ENCODE measurements at places on chromosomes 4 and X. TPM values are rescaled to one million over a fixed set of nuclear protein-coding genes. Genes with fewer than 3 reads are reported as not detected.

The APBB2 gene
- total RNA-seq = 100 TPM

DNA sequence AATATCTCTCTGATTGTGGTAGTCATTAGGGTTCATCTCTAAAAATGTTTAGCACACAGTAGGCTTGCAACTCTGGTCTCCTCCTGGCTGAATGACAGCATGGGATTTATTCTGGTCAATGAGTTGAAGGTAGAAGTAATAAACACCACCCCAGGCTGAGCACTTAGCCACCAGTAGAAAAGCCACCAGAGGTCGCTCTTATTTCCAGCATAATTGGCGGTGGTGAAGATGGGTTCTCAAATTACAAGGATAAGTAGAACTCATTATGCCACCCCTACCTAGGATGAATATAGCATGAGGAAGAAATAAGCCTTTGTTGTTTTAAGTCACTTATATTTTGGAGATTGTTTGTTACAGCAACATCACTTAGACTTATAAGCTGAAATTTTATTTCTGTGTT lies 302.7 kb downstream of the GPM6A start:
- no peaks in the 10 kb centered on the region for H3K36me3 ChIP-seq
- no peak for DNase-seq
- H3K27me3 ChIP-seq = no peaks in the 10 kb centered on the region

GRCh38 chrX:41105005-41105404 lies 19.8 kb downstream of the USP9X start:
- no peaks in the 10 kb centered on the region for H3K27me3 ChIP-seq
- no peak for DNase-seq
- no peaks in the 10 kb centered on the region for H3K36me3 ChIP-seq
- no peak overlapping the region for H3K4me3 ChIP-seq

The SPACA5 gene
- not detected for total RNA-seq

GRCh38 chr4:137067735-137068134 lies 464.6 kb downstream of the PCDH18 start:
- no peaks in the 10 kb centered on the region for H3K36me3 ChIP-seq
- DNase-seq = no peak
- no peaks in the 10 kb centered on the region for H3K4me1 ChIP-seq
- H3K27ac ChIP-seq = no peak overlapping the region
- H3K27me3 ChIP-seq = no peaks in the 10 kb centered on the region
- H3K4me3 ChIP-seq = no peak overlapping the region

DNA sequence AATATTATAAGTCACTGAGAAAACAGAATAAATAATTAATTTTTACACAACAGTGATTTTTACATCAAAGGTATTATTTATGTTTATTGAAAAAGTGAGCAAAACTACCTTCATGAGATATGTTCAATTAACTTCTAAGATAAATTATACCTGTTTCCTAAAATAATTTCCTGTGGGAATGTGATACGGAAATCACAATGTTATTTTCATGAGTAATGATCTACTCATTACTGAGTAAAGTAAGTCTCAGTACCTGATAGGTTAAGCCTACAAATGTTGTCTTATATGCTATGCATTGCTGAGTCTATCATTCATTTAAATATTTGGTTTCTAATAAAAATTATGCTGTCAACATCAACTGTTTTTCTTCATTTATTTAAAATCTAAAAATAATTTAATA lies 324.0 kb downstream of the STPG2 start:
- H3K4me1 ChIP-seq = no peaks in the 10 kb centered on the region
- H3K4me3 ChIP-seq = no peak overlapping the region
- H3K27me3 ChIP-seq = no peaks in the 10 kb centered on the region
- H3K36me3 ChIP-seq = no peaks in the 10 kb centered on the region
- H3K27ac ChIP-seq = no peak overlapping the region
- no peak for DNase-seq

- H3K4me1 ChIP-seq = no peaks in the 10 kb centered on the region
- H3K27ac ChIP-seq = no peak overlapping the region
- H3K36me3 ChIP-seq = no peaks in the 10 kb centered on the region
- DNase-seq = no peak
- no peak overlapping the region for H3K4me3 ChIP-seq
These were observed 6.0 kb downstream of the FGF16 start for GRCh38 chrX:77453190-77453589.

The ACTRT1 gene
- not detected for total RNA-seq

DNA sequence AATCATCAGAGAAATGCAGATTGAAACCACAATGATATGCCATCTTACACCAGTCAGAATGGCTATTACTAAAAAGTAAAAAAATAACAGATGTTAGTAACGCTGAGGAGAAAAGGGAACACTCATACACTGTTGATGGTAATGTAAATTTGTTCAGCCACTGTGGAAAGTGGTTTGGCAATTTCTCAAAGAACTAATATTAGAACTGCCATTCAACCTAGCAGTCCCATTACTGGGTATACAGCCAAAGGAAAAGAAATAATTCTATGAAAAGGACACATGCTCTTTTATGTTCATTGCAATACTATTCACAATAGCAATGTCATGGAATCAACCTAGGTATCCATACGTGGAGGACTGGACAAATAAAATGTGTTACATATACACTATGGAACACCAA lies 566.3 kb downstream of the STPG2 start:
- H3K4me1 ChIP-seq = no peaks in the 10 kb centered on the region
- DNase-seq = no peak
- H3K27ac ChIP-seq = no peak overlapping the region
- H3K27me3 ChIP-seq = no peaks in the 10 kb centered on the region
- H3K4me3 ChIP-seq = no peak overlapping the region

- no peak overlapping the region for H3K27ac ChIP-seq
- peaks cover 3% of the 10 kb centered on the region for H3K4me1 ChIP-seq
- DNase-seq = no peak
These were observed 68.2 kb downstream of the ARHGAP10 start for GRCh38 chr4:147799986-147800555.

DNA sequence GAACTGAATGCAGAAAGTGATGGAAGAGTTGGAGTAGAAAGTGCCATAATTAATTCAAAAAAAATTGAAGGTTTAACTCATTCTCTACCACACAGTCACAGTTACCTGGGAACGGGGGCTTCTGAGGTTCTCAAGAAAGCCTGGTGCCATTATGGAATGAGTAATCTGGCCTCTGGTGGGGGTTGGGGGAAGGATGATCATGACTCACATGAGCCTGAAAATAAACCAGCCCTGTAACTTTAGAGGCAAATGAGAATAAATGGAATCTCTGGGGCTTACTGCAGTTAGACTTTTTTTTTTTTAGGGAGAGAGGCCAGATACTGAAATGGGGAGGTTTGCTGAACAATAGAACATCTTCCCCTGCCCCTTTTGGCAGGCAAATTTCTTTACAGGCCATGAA lies 55.3 kb downstream of the SOD3 start:
- no peak for DNase-seq
- H3K36me3 ChIP-seq = no peaks in the 10 kb centered on the region
- H3K27ac ChIP-seq = no peak overlapping the region
- H3K27me3 ChIP-seq = no peaks in the 10 kb centered on the region
- no peaks in the 10 kb centered on the region for H3K4me1 ChIP-seq

GRCh38 chr4:126916626-126917140 lies 716.1 kb upstream of the INTU start:
- no peaks in the 10 kb centered on the region for H3K36me3 ChIP-seq
- H3K27ac ChIP-seq = no peak overlapping the region
- H3K4me1 ChIP-seq = no peaks in the 10 kb centered on the region
- DNase-seq = no peak

DNA sequence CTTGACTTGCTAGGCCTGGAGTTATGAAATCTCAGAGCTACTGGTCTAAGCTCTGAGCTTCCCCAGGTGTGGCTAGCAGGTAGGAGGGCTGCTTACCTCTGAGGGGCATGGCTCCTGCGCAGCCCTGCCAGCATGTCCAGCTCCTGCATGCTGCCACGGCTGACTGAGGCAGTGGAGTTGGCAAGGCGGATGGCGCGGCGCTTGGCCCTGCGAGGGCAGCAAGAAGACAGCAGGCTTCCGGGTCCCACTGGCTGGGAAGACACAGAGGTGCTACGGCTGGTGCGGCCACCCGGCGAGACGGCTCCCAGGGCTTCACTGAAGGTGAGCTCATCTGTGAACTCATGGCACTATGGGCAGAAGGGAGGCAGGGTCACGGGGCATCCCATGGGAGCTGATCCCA lies 5.7 kb downstream of the KCND1 start:
- H3K4me1 ChIP-seq = no peaks in the 10 kb centered on the region
- no peak overlapping the region for H3K4me3 ChIP-seq
- no peaks in the 10 kb centered on the region for H3K36me3 ChIP-seq
- no peaks in the 10 kb centered on the region for H3K27me3 ChIP-seq
- H3K27ac ChIP-seq = no peak overlapping the region
- DNase-seq = no peak

GRCh38 chr4:650951-651883 lies 22.9 kb downstream of the ATP5ME start:
- no peaks in the 10 kb centered on the region for H3K36me3 ChIP-seq
- peaks cover 14% of the 10 kb centered on the region for H3K27me3 ChIP-seq
- no peaks in the 10 kb centered on the region for H3K4me1 ChIP-seq

DNA sequence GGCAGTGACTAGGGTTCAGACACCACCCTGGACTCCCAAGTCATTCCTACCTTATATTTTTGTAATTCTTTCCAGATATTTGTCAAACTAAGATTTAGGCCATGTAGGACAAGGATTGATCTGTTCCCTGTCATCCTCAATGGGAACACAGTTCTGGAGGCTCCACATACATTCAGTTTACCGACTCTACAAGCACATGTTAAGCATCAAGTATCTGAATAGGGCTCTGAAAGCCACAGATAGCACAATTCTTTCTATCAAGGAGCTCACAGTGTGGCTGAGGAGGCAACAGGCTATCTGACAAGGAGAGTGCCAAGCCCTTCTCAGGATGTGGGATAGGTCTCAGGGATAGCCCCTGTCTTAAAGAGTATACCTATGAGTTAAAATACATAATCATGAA lies 37.0 kb upstream of the CXCL8 start:
- H3K4me3 ChIP-seq = no peak overlapping the region
- H3K27me3 ChIP-seq = no peaks in the 10 kb centered on the region
- peaks cover 23% of the 10 kb centered on the region for H3K4me1 ChIP-seq
- DNase-seq = no peak
- H3K36me3 ChIP-seq = no peaks in the 10 kb centered on the region

DNA sequence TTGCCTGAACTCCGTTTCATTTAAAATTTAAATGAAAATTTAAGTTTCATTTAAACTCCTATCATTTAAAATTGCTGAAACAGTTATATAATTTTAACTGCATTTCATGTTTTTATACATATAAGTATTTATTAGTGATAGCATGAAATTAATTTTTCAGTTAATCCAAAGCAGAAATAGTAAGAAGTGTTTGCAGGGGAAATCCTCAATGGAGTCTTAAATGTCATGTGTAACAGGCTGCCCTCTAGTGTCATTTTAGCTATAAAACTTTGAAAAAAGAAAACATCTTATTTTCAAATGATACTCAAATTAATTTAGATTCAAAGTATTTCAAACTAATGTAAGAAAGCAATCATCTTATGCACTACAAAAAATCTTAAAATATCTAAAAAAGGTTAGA lies 27.2 kb downstream of the TAPT1 start:
- no peak overlapping the region for H3K27ac ChIP-seq
- H3K4me3 ChIP-seq = no peak overlapping the region
- H3K27me3 ChIP-seq = no peaks in the 10 kb centered on the region
- peaks cover 39% of the 10 kb centered on the region for H3K4me1 ChIP-seq
- no peaks in the 10 kb centered on the region for H3K36me3 ChIP-seq

DNA sequence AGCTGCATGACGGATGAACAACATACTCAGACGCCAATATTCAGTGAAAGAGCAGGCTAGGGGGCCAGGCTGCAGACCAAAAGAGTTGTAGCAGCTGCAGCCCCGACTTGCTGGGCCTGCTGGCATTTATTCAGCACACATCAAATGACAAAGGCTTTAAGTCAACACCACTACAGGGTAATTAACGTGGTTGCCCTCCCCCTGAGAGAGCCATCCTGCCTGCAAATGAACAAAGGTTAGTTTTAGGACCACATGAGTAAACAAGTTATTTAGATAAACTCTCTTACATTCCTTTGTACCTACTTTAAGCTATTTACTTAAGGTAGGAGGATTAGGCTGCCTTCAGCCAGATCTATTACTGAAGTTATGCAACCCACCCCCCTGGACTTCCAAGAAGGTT lies 1329.1 kb downstream of the PCDH18 start:
- no peak overlapping the region for H3K4me3 ChIP-seq
- H3K27ac ChIP-seq = no peak overlapping the region
- no peaks in the 10 kb centered on the region for H3K27me3 ChIP-seq
- no peaks in the 10 kb centered on the region for H3K36me3 ChIP-seq
- DNase-seq = no peak

- H3K36me3 ChIP-seq = no peaks in the 10 kb centered on the region
- no peaks in the 10 kb centered on the region for H3K27me3 ChIP-seq
- H3K4me3 ChIP-seq = no peak overlapping the region
- DNase-seq = no peak
These were observed 76.4 kb downstream of the CXXC4 start for GRCh38 chr4:104418286-104418685.

The CXorf38 gene
- 29.6 TPM for total RNA-seq

GRCh38 chr4:122921971-122922876 lies at the start of gene NUDT6:
NUDT6 (minus strand) TSS chr4:122922597; CDS start chr4:122922572, 25 bp downstream.
- H3K36me3 ChIP-seq = no peaks in the 10 kb centered on the region
- H3K4me1 ChIP-seq = peaks cover 10% of the 10 kb centered on the region
- peak within 1 kb of the TSS; percentile 81 for H3K27ac ChIP-seq
- peak within 1 kb of the TSS; percentile 95 for H3K4me3 ChIP-seq
- DNase-seq = peak; percentile 91

- no peak overlapping the region for H3K27ac ChIP-seq
- no peak overlapping the region for H3K4me3 ChIP-seq
- DNase-seq = no peak
- H3K36me3 ChIP-seq = no peaks in the 10 kb centered on the region
These were observed 38.6 kb downstream of the TRIM2 start for GRCh38 chr4:153242839-153243324.

DNA sequence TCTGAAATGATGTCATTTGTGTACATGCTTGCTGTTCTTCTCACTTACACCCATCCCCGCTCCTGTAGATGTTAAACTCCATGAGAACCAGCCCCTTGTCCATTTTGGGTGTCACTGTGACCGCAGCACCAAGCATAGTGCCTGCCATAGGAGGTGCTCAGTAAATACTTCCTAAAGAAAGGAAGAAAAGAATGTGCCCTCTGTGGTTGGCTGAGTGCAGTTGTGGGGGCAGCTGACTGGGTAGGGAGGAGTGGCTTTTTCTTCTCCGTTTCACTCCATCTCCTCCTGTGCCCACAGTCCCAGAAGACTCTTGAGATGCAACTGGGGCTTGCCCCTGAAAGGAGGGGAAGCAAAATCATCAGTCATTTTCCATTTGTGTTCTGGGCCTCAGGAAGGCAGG lies 25.5 kb downstream of the PHEX start:
- no peaks in the 10 kb centered on the region for H3K27me3 ChIP-seq
- no peaks in the 10 kb centered on the region for H3K4me1 ChIP-seq
- no peak overlapping the region for H3K4me3 ChIP-seq

- H3K4me1 ChIP-seq = no peaks in the 10 kb centered on the region
- no peak for DNase-seq
- no peaks in the 10 kb centered on the region for H3K36me3 ChIP-seq
- H3K27me3 ChIP-seq = no peaks in the 10 kb centered on the region
- H3K4me3 ChIP-seq = no peak overlapping the region
These were observed 1569.9 kb downstream of the PCDH7 start for GRCh38 chr4:32290102-32290501.

- no peak for DNase-seq
- H3K27me3 ChIP-seq = no peaks in the 10 kb centered on the region
- H3K4me1 ChIP-seq = no peaks in the 10 kb centered on the region
- no peaks in the 10 kb centered on the region for H3K36me3 ChIP-seq
- H3K4me3 ChIP-seq = no peak overlapping the region
These were observed 78.2 kb downstream of the SLC10A7 start for GRCh38 chr4:146443525-146443924.

GRCh38 chr4:52951016-52951415 lies 88.9 kb downstream of the RASL11B start:
- H3K4me3 ChIP-seq = no peak overlapping the region
- no peaks in the 10 kb centered on the region for H3K27me3 ChIP-seq
- no peaks in the 10 kb centered on the region for H3K4me1 ChIP-seq
- H3K27ac ChIP-seq = no peak overlapping the region
